ENCODE measurements at places on chromosomes 3 and 15. TPM values are rescaled to one million over a fixed set of nuclear protein-coding genes. Genes with fewer than 3 reads are reported as not detected.
A peak's percentile ranks its signal among the peaks of the same experiment; 100 is the strongest.

- DNase-seq = no peak
These were observed 142.9 kb downstream of the ADAM10 start for GRCh38 chr15:58606577-58607080.

Gene FAM107A
- 10.7 TPM for total RNA-seq

DNA sequence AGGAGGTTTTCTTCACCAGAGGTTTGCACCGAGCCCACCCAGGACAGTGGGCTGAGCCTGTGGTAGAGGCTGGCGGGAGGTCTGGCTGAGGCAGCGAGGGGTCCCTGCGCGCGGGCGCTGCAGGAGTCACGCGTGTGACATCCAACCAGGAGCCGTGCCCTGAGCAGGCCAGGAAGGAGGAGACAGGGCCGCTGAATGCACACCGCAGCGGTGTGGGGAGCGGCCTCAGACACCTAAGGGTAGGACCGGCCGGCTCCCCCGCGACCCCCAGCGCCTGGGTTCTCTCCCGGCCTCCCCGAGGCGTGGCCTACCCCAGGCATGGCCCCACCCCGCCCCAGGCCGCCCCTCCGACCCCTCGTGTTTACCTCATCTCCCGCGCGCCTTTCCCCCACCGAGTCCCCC lies 412 bp downstream of the SLC41A3 start:
- peak; percentile 18 for DNase-seq

DNA sequence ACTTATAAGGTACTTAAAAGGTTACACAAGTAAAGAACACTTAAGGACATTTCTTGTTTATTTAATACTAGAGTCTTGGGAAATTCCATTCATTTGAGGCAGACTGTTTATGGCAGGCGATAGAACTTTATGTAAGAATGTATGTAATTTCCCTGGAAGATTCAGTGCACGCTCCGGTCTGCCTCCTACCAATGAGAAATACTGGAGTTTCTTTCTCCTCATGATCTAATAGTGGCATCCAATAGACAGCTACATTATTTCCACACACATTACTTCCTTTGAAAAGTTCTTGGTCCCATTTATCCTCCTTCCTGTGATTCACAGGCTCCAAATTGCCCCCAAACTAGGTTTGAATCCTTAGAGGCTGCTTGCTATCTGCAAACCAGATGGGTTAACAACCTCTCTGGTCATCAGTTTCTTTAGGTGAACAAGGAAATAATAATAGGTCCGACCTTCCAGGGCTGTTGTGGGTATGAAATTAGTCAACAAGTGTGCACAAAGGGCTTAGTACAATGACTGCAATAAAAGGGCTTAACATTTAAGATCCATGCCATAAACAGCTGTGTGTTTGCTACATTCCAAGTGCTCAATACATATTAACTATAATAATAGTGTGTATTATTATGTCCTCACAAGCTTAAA lies 30.7 kb downstream of the EIF4E3 start:
- DNase-seq = peak; percentile 66

DNA sequence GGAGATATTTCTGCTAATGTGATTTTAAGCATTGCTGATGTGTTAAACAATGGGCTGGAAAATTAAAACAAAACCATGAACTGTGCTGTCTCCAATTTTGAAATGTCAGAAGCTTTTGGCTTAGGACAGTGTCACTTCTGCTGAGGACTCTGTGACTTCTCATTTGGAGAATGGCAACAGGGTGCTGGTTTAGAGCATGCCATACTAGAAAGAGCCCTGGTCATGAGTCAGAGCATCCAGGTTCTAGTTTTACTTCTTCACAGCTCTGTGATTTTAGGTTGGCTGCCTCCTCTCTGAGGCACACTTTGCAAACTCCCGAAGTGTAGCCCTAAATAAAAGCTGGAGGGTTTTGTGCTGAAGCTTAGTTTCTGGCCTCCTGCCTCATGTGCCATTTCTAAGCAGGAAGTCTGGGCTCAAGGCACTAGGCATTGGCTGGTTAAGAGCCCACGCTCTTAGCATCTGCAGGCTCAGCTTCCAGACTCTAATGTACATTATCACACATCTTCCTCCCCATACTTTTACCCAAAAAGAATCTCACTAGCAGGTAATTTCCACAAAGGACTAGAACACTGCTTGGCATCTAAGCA lies 193.8 kb downstream of the CNTN3 start:
- DNase-seq = no peak

GRCh38 chr15:78540871-78541743 lies 863 bp downstream of the PSMA4 start:
- no peak for DNase-seq

DNA sequence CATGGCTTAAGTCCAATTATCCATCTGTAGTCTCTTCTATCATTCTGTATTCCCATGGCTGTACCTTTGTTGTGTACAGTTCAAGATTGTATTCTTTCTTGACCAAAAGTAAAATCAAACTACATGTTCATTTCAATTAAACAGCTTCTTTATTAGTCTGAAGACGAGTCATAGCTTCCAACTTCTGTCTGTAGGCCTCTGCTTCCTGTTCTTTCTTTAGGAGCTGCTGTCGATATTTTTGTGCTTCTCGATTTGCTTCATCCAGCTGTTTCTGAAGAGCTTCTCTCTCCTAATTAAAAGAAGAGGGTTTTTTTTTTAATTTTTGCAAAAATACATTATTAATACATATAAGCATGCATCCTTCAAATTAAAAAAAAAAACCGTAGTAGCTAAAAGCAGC lies 13.0 kb upstream of the HDC start:
- DNase-seq = no peak

Gene CGNL1
- total RNA-seq = 27.1 TPM
